ENCODE measurements at places on chromosomes 3 and 15.

- no peak for DNase-seq
Measured at GRCh38 chr3:117719316-117719926, 1009.8 kb downstream of the TUSC7 start.

DNA sequence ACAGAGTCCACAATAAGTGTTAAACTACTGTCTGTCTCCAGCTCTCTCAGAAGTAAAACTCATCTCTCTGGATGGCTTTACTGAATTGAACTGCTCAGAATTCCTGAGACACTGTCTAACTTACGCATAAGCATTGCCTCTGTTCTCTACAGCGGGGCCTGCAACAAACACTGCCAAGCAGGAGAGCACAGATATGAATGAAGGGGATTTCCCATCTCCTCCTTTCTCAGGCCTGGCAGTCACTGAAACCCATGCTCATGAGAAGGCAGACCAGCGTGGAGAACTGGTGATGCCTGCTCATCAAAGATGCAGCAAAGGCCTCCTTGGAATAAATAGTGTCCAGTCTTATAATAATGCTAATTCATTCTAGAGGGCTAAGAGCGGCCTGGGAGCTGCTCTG, 10.3 kb downstream of the RASGRP1 start:
- DNase-seq: no peak

DNA sequence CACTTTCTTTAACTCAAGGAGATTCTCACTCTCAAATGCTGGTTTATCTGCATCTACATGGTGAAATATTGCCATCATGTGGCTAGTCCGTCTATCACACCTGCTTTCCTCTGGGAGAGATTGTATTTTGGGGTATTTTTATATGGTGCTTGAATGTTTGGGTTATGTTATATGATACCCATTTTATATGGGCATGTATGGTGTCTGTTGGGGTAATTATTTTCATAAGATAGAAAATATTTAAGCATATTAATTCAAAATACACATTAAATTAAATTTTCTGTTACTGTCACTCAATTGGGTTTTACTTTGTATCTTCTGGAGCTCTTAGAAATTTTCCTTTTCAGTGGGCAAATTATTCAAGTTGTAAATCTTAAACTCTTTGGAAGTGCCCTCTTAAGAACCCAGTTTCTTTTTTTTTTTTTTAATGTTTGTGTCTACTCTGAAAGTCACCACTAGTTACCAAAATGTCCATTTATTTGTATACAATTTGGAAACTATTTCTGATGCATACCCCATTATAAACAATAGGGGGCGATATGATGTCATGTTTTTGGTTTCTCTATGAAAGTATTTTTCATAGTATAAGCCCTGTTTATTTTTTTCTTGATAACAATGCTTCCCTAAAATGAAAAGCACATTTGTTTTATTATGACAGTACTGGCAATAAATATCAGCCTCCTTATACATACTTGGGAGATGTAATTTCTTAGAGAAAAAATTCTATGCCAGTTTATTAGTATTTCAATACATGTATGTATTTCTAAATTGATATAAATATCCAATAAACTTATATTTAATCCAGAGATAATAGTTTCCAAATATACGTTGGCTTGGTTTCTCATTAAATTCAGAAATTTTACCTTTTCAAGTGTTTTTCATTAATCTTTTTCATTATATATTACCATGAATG, 36.1 kb upstream of the PLSCR5 start:
- no peak for DNase-seq

DNA sequence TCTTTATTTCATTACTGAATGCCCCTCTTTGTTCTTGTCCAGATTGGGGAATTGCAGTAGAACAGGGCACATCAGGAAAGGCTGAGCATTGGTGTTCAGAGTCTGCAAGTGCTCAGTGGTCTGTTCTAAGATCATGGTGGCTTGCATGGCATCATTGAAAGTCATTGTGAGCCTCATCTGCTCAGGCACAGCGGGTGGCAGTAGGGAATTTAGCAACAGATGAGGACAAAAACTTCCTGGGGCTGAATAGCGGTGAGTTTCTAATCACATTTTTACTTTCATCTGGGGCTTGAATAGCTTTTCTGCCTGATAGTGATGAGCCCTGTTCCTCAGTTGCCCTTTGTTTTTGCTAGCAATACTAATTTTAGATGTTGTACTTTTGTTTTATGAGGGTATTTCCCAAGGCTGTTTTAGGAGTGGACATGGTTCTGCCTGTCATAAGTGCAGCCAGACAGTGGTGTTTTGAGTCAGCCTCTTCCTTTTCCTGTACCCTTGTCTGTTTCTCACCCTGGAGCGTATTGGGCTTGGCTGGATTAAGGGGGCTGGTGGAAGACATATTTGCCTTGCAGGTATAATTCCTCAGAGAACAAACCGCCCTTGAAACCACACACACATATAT, 127.2 kb upstream of the IL12A start:
- peak; percentile 84 for DNase-seq

- DNase-seq: peak; percentile 75
Measured at GRCh38 chr3:33115024-33115768, 1.4 kb downstream of the CRTAP start.

DNA sequence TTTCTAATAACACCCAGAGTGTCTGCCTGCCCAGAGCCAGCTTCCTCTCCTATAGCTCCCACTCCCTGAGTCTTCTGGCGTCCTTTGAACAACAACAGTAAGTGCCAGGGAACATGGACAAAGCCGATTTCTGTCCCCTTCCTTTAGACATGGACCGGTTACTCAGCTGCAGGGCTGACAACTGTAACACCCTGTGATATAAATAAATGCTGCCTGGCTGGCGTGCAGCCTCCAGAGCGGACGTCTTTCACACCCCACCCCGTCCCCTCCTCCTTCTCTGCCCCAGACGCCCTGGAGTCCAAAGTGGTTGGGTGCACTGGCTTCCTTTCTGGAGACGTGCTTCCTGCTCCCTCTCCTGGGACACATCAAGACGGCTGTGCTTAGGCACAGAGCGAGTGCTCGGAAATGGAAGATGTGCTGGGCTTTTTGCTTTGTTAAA, 281.9 kb upstream of the LRRFIP2 start:
- peak; percentile 61 for DNase-seq
